ENCODE measurements at places on chromosomes 2 and 18. TPM values are rescaled to one million over a fixed set of nuclear protein-coding genes. Genes with fewer than 3 reads are reported as not detected.

DNA sequence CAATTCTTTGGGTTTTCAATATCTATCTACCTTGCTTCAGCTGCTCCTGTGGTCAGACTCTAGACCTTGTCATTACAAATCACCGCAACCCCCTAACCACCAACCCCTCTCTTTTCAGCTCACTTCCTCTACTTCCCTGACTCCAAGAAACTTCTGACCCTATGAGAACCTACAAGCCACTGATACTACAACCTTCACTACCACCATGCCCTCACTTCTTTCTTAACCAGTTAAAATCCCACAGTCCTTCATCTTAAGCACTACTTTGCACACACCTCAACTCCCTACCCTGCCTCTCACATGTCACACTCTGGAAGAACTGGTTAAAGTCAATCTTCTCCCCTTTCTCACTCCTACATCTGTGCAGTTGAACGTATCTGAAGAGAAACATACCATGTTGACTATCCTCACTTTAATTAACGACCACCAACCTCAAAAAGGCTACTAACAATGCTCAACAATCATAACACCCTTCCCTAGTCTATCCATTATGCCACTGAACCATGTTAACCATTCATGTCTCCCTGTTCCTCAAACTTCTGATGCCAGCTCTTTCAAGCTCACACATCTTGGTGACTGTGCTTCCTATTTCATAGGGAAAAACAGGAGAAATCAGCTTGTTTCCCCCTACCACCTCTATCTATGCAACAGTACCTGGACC lies 12.6 kb downstream of the EIF2AK3 start:
- no peak for DNase-seq

The SCN9A gene
- polyA plus RNA-seq: 4.0 TPM

DNA sequence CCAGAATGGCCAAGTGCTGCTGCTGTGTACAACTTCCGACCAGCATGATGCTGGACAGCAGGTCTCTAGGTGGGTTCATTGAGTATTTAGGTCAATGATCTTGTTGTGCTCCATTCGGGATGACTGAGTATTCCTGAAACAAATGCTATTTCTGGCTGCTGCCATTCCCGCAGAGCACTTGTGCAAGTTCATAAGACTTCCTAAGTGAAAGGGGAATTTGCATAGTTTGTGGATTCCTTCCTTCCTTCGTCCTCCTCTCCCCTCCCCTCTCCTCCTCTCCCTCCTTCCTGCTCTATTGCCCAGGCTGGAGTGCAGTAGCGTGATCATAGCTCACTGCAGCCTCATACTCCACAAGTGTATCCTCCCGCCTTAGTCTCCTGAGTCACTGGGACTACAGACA lies 40.4 kb downstream of the LDLRAD4 start:
- DNase-seq: no peak

DNA sequence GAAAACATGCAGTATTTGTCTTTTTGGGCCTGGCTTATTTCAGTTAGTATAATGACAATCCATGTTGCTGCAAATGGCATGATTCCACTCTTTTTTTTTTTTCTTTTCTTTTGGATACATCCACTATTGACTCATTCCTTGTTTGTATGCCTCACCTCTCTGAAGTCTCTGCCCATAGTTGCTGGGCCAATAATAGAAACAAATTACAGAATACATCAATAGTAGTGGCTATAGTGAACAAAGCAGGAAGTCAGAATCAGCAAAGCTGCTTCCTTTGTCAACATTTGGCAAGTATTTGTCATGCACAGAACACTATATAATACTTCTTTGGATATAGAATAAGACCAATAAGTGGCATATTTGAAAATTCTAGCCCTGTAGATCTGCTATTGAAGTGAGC lies 609.7 kb downstream of the STK39 start:
- peak; percentile 9 for DNase-seq

The NMS gene
- polyA plus RNA-seq: not detected

The GAL3ST2 gene
- not detected for polyA plus RNA-seq

The EPAS1 gene
- 43.3 TPM for polyA plus RNA-seq

The VWC2L gene
- polyA plus RNA-seq: not detected

GRCh38 chr2:123502931-123503330 lies 522.2 kb upstream of the CNTNAP5 start:
- no peak for DNase-seq

DNA sequence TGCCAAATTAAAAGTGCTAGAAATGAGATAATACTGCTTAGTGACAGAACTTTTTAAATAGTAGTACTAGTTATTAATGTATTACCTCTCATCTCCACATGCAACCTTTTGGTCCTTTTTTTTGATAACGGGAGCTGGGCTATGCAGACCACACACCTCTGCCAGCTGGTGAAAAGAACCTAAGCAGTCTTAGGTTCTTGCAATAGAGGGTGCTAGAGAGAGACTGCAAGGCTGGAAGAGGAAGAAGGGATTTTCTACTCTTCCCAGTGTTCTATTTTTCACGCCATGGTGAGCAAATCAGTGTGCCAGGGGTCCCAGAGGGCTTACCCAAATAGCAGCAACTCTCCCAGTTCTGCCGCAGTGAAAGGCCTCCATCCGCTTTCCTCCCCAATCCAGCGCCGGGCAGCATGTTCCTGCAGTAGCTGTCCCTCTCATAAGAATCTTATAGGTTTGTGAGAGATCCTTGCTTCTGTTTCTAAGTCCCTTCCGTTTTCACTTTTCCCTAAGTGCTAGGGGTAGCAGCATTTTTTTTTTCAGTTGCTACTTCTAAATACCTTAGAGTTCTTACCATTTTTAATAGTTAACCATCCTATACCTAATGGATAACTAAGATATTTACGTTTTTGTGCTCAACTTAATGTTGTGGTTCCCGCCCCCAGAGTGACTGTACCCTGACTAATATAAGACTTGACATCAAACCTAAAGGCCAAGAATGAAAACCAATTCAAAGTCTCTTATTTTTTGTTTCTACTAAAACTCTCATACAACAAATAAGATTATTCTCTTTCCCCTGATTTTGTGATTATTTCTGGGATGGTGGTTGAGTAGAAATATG lies 69.4 kb upstream of the UBE2E3 start:
- DNase-seq: no peak

DNA sequence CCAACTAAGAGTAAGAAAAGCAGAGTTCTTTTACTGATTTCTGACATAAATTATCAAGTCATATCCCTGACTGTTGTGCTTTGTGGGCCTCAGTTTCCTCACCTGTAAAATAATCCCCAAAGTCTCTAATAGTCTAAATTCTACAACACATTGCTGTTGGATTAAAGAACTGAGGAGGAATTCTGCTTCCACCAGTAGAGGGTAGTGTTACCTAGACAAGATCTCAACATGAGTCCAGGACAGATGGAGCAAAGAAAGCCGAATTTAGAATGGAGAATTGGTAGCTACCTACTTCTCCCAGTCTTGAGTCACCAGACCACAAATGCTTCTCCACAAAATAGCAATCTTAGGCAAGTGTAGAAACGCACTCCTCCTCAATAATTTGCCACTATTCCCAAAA lies 462.5 kb upstream of the FSHR start:
- peak; percentile 45 for DNase-seq

DNA sequence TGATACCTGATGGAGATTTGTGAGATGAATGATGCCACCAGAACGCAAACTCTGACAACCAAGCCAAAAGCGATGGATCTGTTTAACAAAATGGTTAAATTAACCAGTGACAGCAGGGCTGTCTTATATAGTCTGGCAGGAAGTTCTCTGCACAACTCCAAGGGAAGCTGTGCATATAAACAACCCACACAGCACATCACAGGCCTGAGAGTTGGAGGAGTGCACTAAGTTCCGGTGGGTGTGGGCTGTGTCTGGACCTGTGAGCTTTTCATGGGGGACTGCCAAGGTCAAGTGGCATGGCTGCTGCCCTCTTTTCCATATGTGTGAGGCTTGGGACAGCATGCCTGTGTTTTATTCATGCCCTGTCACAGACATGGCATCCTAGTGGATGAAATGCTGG lies 414.6 kb upstream of the TRIB2 start:
- DNase-seq: no peak

DNA sequence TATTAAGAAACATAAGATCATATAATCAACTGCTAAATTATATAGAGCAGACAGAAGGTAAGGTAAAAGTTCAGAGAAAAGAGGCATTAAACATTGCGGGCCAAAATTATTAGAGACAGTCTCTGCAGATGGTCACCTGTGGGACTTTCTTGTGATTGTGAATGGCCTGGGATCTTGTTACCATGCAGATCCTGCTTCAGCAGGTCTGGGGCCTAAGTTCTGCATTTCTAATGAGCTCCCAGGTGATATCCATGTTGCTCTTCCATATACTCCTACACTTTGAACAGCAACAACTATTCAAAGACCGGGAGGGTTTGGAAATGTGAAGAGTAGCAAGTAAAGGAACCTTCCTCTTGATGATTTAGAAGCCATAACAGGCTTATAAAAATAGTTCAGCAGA lies 8.5 kb upstream of the ETAA1 start:
- DNase-seq: no peak

DNA sequence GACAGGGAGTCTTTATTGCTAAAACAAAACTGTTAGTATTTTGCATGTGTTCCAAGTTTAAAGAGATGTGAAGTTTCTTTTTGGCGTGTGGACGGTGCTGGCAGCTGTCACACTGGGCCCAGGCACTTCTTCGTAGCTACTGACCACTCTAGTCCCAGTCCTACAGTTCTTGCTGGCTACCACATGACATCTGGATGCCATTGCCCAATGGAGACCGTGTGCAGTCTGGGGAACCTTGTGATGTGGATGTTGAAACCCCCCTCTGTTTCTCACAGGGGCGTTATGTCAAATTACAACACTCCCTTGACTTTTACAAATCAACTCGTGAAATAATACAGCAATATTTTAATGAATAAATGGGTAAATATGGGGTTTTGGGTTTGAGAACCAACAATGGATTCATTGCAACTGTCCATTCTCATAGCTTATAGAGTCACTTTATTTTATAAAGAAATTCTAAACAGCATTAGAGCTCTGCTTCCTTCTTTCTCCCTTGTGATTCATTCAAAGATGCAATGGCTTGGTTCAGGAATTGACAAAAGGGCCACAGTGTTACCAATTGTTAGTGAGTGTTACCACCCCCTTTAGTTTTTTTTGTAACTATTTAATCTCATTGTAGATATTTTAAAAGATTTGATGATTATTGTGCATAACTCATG lies 1.2 kb downstream of the GPD2 start:
- DNase-seq: no peak

DNA sequence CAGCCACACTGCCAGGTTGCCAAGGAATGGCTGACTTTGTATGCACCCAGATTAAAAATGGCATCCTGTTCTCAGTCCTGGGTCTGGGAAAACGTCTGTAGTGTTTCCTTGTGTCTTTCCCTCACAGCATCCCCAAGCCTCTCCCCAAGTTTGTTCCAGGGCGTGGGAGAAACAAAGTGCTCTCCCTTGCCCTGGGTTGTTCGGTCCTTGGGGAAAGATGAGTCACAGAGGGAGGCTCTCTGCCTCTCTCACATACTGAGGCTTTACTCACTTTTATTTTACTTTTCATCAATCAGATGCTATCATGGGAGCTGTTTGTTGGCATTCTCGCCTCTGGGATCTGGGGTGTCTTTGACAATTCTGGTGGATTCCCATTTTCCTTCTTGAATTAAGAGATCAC lies 492.3 kb downstream of the XIRP2 start:
- no peak for DNase-seq
